ENCODE measurements at places on chromosomes 6 and 20. TPM values are rescaled to one million over a fixed set of nuclear protein-coding genes. Genes with fewer than 3 reads are reported as not detected.

- peaks cover 8% of the 10 kb centered on the region for H3K27me3 ChIP-seq
- H3K27ac ChIP-seq, result no peak overlapping the region
- no peak overlapping the region for H3K4me3 ChIP-seq
- H3K36me3 ChIP-seq, result no peaks in the 10 kb centered on the region
- DNase-seq, result no peak
These were observed 25.9 kb upstream of the NAA20 start for GRCh38 chr20:19991308-19991707.

- H3K4me1 ChIP-seq, result no peaks in the 10 kb centered on the region
- H3K4me3 ChIP-seq, result no peak overlapping the region
- no peak for DNase-seq
- H3K27ac ChIP-seq, result no peak overlapping the region
- H3K36me3 ChIP-seq, result no peaks in the 10 kb centered on the region
- H3K27me3 ChIP-seq, result peaks cover 3% of the 10 kb centered on the region
These were observed 336.8 kb downstream of the HDGFL1 start for GRCh38 chr6:22906091-22906549.

- no peak for DNase-seq
- peaks cover 10% of the 10 kb centered on the region for H3K27me3 ChIP-seq
- no peak overlapping the region for H3K27ac ChIP-seq
These were observed 182.5 kb downstream of the CDC5L start for GRCh38 chr6:44569931-44570385.

DNA sequence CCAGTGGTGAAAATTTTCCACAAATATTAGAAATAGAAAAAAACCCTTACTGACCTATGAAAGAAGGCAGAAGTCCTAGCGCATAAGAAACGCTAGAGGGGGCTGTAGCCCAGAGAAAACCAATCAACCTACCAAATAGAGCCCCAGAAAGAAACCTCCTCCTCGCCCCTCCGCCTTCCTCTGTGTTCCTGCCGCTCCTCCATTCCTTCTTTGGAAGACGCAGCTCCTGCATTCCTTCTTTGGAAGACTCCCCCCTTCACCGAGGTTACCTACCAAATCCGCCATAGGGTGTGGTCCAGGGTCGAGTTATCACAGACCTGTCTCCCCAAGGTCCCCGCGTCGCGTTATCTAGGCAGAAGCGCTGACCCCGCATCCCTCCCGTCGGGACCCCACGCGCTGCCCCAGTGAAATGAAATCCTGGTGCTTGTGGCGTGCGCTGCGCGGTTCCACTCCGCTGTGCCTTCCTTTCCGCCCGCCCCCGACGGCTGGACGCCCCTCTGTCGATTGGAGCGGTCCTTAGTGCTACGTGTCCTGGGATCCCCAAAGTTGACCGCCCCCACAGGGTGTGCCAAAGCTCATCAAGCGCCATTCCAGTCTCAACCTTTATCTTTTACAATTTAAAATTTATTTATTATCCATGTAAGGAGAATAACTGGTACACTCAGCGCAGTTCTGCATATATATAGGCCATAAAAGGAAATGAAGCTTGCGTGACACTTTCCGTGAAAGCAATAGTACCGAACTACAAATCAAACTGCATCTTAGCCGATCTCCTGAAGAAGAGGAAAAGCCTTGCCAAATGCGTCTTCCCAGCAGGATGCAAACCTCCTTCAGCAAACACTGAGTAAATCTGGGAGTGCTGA is 13.0 kb downstream of the RPP21 start:
- no peaks in the 10 kb centered on the region for H3K36me3 ChIP-seq
- no peak overlapping the region for H3K27ac ChIP-seq
- H3K4me1 ChIP-seq, result peaks cover 8% of the 10 kb centered on the region
- peak; percentile 47 for DNase-seq
- H3K4me3 ChIP-seq, result peak overlapping the region; percentile 85
- peaks cover 68% of the 10 kb centered on the region for H3K27me3 ChIP-seq

DNA sequence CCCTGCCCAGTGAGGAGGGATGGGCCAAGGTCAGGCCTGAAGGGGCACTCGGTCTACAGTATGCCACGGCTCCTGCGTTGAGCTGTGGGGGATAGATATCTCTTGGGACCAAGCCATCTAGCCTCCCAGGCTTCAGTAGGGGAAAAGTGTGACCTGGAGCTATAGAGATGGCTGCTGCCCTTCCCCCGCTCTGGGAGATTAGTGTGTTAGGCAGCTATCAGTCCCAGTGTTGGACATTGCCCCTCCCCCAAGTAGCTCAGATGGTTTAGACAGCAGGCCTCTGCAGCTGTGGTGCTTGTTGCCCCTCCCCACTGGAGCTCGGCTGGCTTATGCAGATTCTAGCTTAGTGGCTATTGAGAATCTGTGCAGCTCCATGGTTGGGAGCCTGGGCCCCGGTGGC is 56.8 kb downstream of the KHDRBS2 start:
- H3K27me3 ChIP-seq, result no peaks in the 10 kb centered on the region
- no peak overlapping the region for H3K4me3 ChIP-seq
- H3K36me3 ChIP-seq, result no peaks in the 10 kb centered on the region

BCAS4 gene
- total RNA-seq, result 35.0 TPM

HLA-B gene
- 5,415 TPM for total RNA-seq

GRCh38 chr6:21438986-21439352 is 154.6 kb upstream of the SOX4 start:
- DNase-seq, result no peak
- peaks cover 11% of the 10 kb centered on the region for H3K27me3 ChIP-seq
- no peaks in the 10 kb centered on the region for H3K36me3 ChIP-seq
- peak overlapping the region; percentile 35 for H3K4me3 ChIP-seq

DNA sequence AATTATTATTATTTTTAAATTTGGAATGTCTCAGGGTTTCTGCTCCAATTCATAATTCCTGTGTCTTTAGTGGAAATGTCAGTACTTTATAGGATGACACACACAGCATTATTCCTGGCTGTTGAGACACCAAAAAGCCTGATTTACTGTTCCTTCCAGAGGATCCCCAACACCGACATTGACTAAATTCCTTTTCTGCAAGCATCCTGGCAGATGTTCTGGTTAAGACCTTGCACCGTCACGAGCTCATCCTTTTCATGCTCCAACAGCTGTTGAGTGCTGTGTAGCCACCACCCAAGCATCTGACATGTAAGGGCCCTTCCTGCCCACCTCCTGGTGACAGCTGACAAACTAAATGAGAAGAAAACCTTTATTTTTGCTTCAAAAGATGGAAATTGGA is 284.3 kb upstream of the SULF2 start:
- no peak overlapping the region for H3K4me3 ChIP-seq
- H3K4me1 ChIP-seq, result peaks cover 4% of the 10 kb centered on the region
- H3K36me3 ChIP-seq, result no peaks in the 10 kb centered on the region
- no peak for DNase-seq
- no peak overlapping the region for H3K27ac ChIP-seq

SMPDL3A gene
- total RNA-seq, result not detected

DNA sequence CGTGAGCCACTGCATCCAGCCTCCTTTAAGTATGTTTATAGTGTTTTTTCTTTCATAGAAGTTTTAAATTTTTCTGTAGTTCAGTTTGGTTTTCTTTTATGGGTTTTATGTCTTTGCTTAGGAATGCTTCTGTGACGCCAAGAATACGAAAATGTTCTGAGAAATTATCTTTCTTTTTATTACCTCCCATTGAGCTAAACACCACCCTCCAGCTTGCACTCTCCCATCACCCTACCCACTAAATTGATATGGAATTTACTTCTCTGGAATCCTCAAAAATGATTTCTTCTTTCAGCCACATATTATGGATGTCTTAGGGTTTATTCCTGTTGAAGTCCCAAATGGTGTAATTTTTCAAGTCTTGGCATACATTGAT is 38.1 kb downstream of the JARID2 start:
- no peak overlapping the region for H3K27ac ChIP-seq
- H3K36me3 ChIP-seq, result peaks cover 23% of the 10 kb centered on the region
- no peaks in the 10 kb centered on the region for H3K27me3 ChIP-seq
- DNase-seq, result no peak

GRCh38 chr6:140731741-140732140 is 1357.3 kb upstream of the CITED2 start:
- no peak overlapping the region for H3K4me3 ChIP-seq
- H3K27ac ChIP-seq, result no peak overlapping the region
- no peaks in the 10 kb centered on the region for H3K36me3 ChIP-seq
- peaks cover 6% of the 10 kb centered on the region for H3K4me1 ChIP-seq
- no peaks in the 10 kb centered on the region for H3K27me3 ChIP-seq

DNA sequence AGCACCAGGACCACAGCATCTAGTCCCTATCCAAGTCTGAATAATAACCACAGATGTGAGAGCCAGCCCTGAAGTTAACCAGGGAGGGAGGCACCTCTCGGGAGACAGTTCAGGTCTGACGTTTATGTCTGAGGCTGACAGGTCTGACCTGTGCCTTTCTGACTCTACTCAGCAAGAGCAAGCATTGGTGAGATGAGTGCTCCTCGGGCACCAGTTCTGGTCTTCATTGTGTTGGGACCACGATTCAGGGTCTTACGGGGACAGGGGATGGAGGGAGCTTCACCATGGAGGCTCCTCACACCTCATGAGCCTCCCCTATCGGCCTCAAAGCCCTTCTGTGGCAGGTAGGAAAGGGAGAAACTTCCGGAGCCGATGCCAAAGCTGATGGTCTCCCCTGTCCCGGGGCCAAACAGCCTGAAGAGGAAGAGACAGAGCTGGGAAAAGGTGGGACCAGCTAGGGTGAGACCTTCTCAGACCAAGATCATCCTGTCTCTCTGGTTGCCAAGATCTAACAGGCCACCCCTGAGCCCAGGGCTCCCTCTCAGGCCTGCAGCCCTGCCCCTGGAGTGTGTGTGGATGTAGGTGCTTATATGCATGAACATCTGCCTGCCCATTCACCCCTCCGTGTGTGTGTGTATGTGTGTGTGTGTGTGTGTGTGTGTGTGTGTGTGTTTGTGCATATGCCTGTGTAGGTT is 170.5 kb downstream of the VEGFA start:
- no peak overlapping the region for H3K4me3 ChIP-seq
- no peak overlapping the region for H3K27ac ChIP-seq
- H3K27me3 ChIP-seq, result peaks cover 3% of the 10 kb centered on the region

DNA sequence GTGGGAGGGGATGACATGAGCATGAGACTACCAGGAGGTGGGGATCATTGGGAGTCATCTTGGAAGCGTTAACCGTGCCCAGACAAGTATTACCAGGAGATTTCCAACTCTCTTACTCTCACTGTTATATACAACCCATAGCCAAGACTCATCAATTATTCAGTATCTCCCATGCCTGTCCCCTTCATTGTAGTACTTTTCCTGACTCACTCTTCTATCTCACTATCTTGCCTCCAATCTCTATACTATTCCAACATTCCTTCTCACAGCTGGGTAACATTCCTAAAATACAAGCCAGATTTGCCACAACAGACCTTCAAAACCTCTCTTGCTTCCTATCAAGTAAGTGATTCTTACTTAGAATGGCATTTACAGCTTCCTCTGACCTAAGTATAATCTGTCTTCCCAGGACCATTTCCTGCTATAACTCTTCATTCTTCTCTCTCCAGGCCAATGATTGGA is 226.3 kb upstream of the SMLR1 start:
- H3K4me1 ChIP-seq, result peaks cover 4% of the 10 kb centered on the region
- peaks cover 10% of the 10 kb centered on the region for H3K36me3 ChIP-seq
- no peak overlapping the region for H3K27ac ChIP-seq
- no peak overlapping the region for H3K4me3 ChIP-seq
- DNase-seq, result no peak
- H3K27me3 ChIP-seq, result no peaks in the 10 kb centered on the region

GRCh38 chr6:136499370-136499769 is 50.9 kb downstream of the MAP7 start:
- no peaks in the 10 kb centered on the region for H3K4me1 ChIP-seq
- no peaks in the 10 kb centered on the region for H3K36me3 ChIP-seq
- no peak overlapping the region for H3K4me3 ChIP-seq
- H3K27me3 ChIP-seq, result peaks cover 3% of the 10 kb centered on the region

DNA sequence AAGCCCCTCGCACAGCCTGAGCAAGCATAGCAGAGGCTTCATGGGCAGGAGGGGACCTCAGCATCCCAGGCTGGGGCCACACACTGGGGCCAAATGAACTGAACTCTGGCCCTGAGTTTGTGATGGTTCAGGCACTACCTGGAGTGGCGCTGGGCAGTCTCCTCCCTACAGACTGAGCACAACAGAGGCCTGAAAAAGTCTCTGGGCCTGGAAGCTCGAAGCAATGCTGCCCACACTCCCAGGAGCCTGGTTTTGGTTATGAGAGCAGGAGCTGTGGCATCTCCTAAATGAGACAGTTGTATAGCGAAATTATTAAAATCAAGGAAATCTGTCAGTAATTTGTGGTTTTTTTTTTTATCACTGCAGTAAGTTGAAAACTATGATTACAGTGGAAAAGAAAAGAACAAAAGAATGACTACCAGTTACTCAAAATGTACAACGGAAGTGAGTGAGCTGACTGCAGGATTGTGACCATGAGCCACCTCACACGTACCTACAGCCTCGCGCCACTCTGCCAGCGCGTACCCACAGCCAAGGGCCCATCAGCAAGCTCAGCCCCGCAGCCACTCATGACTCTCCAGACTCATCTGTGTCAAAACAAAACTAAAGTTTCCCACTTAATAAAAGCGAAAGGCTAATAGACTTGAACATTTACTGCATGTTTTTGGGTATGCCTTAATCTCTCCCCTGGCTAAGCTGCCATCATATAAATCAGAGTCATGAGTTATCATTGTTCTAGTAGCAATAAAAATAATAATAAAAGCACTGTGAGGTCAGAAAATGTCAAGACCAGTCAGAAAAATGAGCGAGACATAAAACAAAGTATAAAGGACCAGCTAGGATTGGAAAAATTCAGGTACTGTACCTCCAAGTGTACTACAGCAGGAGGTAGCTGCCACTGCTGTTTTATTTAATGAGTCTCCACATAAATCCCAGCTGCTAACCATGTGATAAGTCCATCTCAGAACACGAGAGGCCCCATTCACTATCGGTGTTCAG is 177.0 kb downstream of the FOXC1 start:
- H3K27ac ChIP-seq, result no peak overlapping the region
- H3K4me3 ChIP-seq, result no peak overlapping the region
- DNase-seq, result no peak
- H3K27me3 ChIP-seq, result no peaks in the 10 kb centered on the region
- peaks cover 3% of the 10 kb centered on the region for H3K36me3 ChIP-seq

ACTL10 gene
- total RNA-seq, result 4.9 TPM

BPIFB1 gene
- total RNA-seq, result not detected

SIM1 gene
- not detected for total RNA-seq

DNA sequence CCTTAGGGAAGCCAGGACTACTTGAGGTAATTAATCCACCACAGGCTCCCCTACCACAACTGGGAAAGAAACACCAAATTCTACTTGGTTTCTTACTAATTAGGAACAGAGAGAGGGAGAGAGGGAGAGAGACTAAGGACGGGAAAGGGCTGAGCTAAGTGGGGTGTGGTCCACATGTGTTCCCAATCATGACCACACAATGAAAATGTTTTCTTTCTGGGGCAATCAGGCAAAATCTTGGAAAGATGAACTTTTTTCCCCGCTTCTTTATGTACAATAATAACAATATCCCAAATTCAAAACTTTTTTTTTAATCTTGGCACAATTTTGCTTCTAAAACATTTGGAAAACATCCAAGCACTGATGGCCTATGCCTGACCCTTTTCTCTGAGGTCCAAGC is 734.4 kb downstream of the MAFB start:
- no peak for DNase-seq
- no peaks in the 10 kb centered on the region for H3K27me3 ChIP-seq
- no peaks in the 10 kb centered on the region for H3K36me3 ChIP-seq
- H3K4me1 ChIP-seq, result no peaks in the 10 kb centered on the region
- no peak overlapping the region for H3K27ac ChIP-seq
- no peak overlapping the region for H3K4me3 ChIP-seq

PARD6B gene
- 6.1 TPM for total RNA-seq

WFDC10B gene
- not detected for total RNA-seq

GRCh38 chr20:29878777-29879442 is 1378.6 kb upstream of the DEFB115 start:
- no peak overlapping the region for H3K27ac ChIP-seq
- H3K36me3 ChIP-seq, result peaks cover 5% of the 10 kb centered on the region
- no peak for DNase-seq
- no peaks in the 10 kb centered on the region for H3K4me1 ChIP-seq
- H3K27me3 ChIP-seq, result peaks cover 2% of the 10 kb centered on the region
- H3K4me3 ChIP-seq, result peak overlapping the region; percentile 37

Data from activated naive CD8-positive, alpha-beta T cell treated with anti-CD3 and anti-CD28 coated beads, Interleukin-2, amount 10 ng/mL, durations not matched to agents 7 days and 5 days (primary cell).